Activated naive CD4-positive, alpha-beta T cell treated with anti-CD3 and anti-CD28 coated beads for 36 hours (primary cell): ENCODE measurements at places on chromosomes 2 and 18.

DNA sequence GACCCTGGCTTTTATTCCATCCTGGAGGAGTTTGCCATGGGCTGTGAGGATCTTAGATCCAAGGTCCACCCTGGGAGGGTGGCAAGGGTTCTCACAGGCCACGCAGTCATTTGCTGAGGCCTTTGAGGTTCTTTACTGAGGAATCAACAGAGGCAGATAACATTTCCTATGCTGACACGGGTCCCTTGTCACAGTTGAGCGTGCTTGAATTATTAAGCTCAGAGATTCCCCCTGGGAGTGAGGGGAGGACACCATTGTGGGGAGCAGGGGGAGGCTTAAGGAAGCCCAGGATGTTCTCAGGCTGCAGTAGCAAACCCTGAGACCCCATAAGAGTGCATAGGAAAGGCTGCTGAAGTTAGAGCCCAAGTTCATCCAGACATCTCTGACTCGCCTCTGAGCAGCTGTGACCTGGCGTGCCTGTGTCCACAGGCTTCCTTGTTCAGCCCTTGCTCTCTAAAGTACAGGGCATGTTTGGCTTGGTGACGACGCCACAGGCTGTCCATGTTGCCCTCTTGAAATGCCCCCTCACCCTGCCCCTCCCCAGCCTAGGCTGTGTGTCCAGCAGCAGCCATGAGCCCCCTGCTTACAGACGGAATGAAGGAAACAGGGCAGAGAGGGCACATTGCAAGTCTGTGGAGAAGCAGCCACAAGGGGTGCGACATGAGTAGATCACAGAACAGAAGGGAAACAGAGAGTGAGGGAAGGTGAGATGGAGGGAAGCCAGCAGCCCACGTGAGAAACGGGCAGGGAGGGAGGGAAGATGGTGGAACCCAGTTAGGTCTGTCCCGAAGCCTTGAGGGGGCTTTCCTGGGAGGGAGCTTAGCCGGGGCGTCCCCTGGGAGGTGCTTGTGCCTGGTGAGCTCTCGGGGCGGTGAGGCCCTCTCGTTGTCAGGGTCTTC, 34.0 kb downstream of the NAPG start:
- peaks cover 13% of the 10 kb centered on the region for H3K36me3 ChIP-seq
- H3K27ac ChIP-seq: no peak overlapping the region
- H3K4me1 ChIP-seq: peaks cover 3% of the 10 kb centered on the region

DNA sequence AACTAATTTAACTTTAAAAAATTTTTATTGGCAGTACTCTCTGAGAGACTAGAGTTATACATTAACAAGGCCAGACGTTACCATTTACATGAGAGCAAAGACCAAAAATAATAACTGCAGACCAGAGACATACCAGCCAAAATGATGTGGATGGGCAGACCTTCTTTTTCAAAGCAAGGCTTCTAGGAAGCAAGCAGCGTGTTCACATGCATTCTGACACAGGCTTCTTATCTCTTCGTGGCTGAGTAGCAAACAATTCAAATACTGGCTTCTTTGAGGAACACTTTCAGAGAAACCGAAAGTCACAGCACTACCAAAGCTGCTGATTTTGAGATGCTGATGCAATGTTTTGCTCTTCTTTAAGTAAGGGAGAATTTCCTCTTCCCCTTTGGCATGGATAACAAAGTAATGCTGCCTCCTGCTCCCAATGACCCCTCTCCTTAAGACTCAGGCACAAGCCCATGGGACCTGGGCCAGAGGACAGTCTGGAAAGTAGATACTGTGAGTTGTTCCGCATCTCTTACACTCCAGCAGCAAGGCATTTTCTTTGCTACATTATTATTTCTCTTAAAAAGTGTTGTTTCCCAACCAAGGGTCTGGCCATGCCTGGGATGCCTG, 181.9 kb downstream of the MREG start:
- H3K27me3 ChIP-seq: no peaks in the 10 kb centered on the region
- peak; percentile 15 for DNase-seq
- H3K36me3 ChIP-seq: no peaks in the 10 kb centered on the region
- peak overlapping the region; percentile 79 for H3K27ac ChIP-seq

- H3K27ac ChIP-seq: no peak overlapping the region
- H3K36me3 ChIP-seq: peaks cover 53% of the 10 kb centered on the region
- no peaks in the 10 kb centered on the region for H3K27me3 ChIP-seq
- H3K4me1 ChIP-seq: no peaks in the 10 kb centered on the region
- H3K4me3 ChIP-seq: no peak overlapping the region
- no peak for DNase-seq
Measured at GRCh38 chr2:222930862-222931261, 70.0 kb downstream of the ACSL3 start.

DNA sequence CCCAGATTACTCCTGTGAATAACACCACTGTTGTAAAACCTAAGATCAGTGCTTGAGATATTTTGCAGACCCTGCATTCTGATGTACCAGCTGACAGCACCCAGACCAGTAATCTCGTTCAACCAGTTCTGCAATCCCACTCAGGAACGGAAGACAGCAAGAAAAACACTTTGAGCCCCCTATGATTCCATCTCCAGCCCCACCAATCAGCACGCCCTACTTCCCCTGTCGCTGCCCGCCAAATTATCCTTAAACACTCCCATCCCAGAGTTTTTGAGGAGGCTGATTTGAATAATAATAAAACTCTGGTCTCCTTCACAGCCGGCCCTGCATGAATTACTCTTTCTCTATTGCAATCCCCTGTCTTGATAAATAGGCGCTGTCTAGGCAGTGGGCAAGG, 173.9 kb upstream of the CDH2 start:
- no peak overlapping the region for H3K27ac ChIP-seq
- no peak overlapping the region for H3K4me3 ChIP-seq
- H3K4me1 ChIP-seq: no peaks in the 10 kb centered on the region
- no peak for DNase-seq

DNA sequence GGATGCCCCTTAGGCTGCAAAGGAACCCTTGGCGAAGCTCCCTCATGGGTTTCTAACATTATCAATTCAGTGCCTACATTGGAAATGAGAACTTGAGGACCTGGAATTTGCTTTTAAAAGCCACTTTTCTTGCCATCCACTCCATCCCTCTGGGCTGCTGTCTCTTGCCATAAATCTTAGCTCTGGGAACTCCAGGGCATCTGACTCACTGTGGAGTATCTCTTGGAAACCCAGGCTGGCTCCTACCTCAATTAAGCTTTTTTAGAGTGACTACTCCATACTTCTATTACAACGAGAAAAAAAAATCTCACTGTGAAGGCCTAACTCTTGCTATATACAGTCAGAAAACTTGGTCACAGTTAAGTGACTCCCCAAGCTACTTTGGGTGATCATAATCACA, 227.2 kb upstream of the SETBP1 start:
- no peak overlapping the region for H3K27ac ChIP-seq
- H3K4me1 ChIP-seq: no peaks in the 10 kb centered on the region
- H3K27me3 ChIP-seq: no peaks in the 10 kb centered on the region
- H3K36me3 ChIP-seq: no peaks in the 10 kb centered on the region
- no peak overlapping the region for H3K4me3 ChIP-seq

DNA sequence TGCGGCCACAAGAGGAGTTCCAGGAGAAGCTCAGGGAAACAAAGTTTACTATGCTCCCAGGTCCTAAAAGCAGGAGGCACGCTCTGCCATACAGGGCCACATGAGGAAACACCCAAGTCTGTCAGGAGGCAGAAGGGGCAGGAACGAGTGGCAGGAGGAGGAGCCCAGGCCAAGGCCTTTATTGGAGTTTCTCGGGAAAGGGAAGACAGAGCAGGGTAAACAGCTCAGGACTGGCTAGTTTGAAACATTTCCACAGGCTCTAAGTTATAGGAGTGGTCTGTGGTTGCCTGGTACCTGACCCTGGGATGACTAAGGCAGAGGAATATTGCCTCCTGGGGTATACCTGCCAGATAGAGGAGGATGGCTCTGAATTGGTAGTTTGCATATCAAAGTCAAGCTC, 3.7 kb upstream of the ZNF638 start:
- H3K4me3 ChIP-seq: no peak overlapping the region
- DNase-seq: no peak
- no peak overlapping the region for H3K27ac ChIP-seq

DNA sequence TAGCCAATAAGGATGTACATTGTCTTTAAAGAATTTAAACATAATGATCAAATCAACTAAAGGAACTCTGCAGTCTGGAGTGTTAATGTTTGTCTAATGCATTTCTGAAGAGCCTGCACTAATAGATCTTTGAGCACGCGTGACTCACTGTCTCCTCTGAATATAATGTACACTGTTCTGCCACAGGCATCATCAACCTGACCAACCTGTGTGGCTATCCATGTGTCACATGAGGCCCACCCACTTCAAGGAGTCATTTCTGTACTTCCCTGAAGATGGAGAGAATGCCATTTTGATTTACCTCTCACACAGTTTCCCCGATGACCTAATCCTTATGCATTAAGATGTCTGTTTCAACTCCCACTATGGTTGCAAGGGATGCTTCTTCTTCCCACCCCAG, 434.0 kb upstream of the SPHKAP start:
- no peaks in the 10 kb centered on the region for H3K27me3 ChIP-seq
- H3K4me1 ChIP-seq: no peaks in the 10 kb centered on the region
- no peak overlapping the region for H3K27ac ChIP-seq
- no peak overlapping the region for H3K4me3 ChIP-seq

- no peaks in the 10 kb centered on the region for H3K4me1 ChIP-seq
- H3K36me3 ChIP-seq: no peaks in the 10 kb centered on the region
- H3K27ac ChIP-seq: no peak overlapping the region
- H3K27me3 ChIP-seq: peaks cover 19% of the 10 kb centered on the region
- H3K4me3 ChIP-seq: no peak overlapping the region
Measured at GRCh38 chr2:169301596-169302335, 60.6 kb downstream of the LRP2 start.

GRCh38 chr2:128642316-128642715, 323.6 kb upstream of the HS6ST1 start:
- no peaks in the 10 kb centered on the region for H3K4me1 ChIP-seq
- no peaks in the 10 kb centered on the region for H3K36me3 ChIP-seq
- no peaks in the 10 kb centered on the region for H3K27me3 ChIP-seq
- no peak overlapping the region for H3K4me3 ChIP-seq

GRCh38 chr18:67615876-67616275, 99.4 kb upstream of the DSEL start:
- H3K4me3 ChIP-seq: no peak overlapping the region
- no peak for DNase-seq
- H3K36me3 ChIP-seq: no peaks in the 10 kb centered on the region
- H3K27me3 ChIP-seq: no peaks in the 10 kb centered on the region
- H3K27ac ChIP-seq: no peak overlapping the region

DNA sequence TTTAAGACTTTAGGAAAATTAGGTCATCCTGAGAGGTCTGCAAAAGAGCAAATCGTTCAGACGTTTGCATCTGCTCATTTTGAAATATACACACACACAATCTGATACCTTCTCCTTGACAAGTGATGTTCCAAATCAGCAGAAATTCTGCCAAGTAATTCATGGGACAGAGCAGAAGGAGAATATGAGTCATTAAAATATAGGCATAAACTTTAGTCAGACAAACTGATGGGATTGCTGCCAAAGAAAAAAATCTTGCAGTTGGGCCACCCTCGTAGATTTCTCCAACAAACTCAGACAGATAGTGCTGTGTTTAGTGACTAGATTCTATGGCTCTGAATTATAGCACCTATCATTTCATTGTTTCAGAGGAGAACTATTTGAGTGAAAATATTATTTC, 336.3 kb downstream of the NYAP2 start:
- peaks cover 15% of the 10 kb centered on the region for H3K27me3 ChIP-seq
- no peaks in the 10 kb centered on the region for H3K4me1 ChIP-seq
- no peak overlapping the region for H3K4me3 ChIP-seq
- H3K27ac ChIP-seq: no peak overlapping the region
- DNase-seq: no peak

DNA sequence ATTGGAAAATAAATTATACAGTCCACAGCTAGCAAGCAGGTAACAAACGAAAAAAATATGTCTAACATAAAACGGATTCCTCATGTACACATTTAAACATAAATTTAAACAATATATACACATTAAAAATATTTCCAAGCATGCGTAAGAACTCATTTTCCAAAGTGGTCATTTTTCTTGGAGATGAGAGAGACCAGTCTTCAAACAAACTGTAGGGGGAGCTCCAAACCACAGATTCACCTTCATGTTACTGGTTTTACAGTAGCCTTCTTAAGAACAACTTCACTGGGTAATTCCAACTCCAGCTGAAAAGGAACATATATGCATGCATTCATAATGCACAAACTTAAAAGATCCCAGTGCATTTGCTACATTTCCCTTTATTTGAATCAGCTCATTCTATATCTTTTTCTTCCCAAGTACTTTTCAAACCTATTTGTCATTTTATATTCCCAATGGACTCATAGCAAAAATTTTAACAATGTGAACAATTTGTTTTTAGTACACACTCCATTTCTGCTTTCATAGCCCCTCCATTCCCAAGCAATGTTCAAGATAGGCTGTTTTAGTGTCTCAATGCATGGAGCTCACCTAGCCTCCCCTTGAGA, 4.7 kb upstream of the STAMBP start:
- H3K27ac ChIP-seq: no peak overlapping the region
- H3K4me3 ChIP-seq: no peak overlapping the region
- H3K36me3 ChIP-seq: peaks cover 2% of the 10 kb centered on the region
- peak; percentile 51 for DNase-seq
- peaks cover 40% of the 10 kb centered on the region for H3K4me1 ChIP-seq

DNA sequence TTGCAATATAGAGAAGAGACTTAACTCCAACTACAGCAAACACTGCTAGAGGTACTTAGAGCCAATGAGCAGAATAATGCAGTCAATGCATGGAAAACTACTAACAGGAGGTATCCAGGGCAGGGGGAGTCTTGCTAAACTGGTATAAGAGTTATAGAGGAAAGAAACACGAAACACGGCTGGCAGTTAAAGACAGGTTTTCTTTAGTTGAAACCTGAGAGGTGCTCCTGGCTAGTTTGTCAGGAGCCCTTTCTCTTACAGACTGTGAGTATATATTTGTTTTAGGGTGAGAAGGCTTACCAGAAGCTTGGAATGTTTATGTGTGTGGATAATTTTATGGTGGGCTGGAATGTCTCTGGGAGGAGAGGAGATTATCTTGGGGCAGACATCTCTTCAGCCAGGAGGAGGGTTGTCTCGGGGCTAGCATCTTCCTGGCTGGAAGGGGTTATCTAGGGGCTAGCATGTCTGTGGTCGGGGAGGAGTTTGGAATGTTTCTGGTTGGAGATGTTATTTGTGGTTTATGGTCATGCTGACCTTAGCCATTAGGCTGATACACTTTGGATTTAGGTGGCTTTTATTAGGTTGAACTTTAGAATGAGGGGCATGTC, 1048.8 kb downstream of the DPP10 start:
- no peaks in the 10 kb centered on the region for H3K4me1 ChIP-seq
- no peak for DNase-seq
- no peak overlapping the region for H3K27ac ChIP-seq

GRCh38 chr18:10732990-10733389, 207.2 kb downstream of the NAPG start:
- DNase-seq: no peak
- no peaks in the 10 kb centered on the region for H3K36me3 ChIP-seq
- H3K27me3 ChIP-seq: peaks cover 3% of the 10 kb centered on the region
- H3K4me3 ChIP-seq: no peak overlapping the region
- no peak overlapping the region for H3K27ac ChIP-seq
- H3K4me1 ChIP-seq: no peaks in the 10 kb centered on the region
